Hypothalamus (tissue), 51 donors: ENCODE measurements at places on chromosomes 3 and 15.

- no peak for DNase-seq
Measured at GRCh38 chr3:99863588-99863987, 45.9 kb downstream of the CMSS1 start.

- DNase-seq = no peak
Measured at GRCh38 chr3:123344175-123344906, 104.5 kb downstream of the ADCY5 start.

- no peak for DNase-seq
Measured at GRCh38 chr3:177245250-177245649, 48.0 kb upstream of the TBL1XR1 start.

DNA sequence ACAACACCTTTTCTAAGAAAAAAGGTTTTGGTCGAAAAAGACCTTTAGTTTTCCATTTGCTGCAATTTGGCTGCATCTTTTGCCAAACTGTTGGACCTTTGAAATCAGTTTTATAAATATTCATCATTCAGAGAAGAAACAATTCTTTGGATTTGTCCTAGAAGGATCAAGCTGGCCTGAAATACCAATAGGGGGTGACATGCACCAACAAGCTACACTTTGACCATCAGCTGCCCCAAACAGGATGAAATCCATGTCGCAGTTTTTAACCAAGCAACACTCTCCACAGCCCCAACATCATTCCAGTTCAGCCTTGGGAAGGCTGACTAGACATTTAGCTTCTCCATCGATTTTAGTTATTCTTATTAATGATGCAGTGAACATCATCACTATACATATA is 9.8 kb downstream of the RPL15 start:
- DNase-seq = no peak

DNA sequence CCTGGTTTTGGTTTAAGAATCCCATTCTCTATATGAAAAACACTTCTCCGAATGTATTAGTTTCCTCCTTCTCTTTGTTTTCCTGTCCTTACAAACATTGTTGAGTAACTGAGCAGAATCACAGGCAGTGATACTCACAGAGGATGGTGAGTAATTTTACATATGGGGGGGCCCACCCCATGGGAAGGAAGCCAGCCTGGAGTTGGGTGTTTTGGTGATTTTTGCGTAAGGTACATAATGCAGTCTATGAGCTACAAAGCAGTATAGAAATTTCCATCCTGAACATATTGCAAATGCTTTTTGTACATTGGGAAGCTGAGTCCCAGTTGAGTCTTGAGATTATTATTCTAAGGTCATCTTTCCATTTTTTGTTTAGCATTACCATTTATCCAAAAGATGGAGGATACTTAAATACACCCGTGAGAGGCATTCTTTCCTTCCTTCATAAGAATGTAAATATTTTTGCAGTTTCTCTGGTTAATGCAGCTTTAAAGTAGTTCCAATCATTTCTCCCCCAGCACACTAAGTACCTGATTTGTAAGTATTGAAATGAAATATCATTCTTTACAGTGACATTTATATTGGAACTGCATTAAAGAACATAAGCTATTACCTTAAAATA is 476.8 kb downstream of the AGBL1 start:
- no peak for DNase-seq

DNA sequence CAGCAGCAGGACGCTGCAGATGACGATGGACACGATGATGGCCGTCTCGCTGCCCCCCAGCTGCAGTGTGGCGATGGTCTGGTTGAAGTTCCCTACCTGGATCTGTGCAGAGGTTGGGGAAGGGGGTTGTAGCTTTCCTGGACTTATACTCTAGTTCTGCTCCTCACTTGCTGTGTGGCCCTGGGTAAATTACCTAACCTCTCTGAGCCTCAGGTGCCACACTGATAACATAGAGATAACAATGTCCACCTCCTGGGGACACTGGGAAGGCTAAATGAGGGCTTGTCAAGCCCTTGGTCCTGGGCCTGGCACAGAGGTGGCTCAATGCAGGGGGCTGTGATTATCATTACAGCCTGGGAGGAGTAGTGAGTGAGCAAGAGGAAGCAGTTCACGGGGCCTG is 26.9 kb downstream of the H1-8 start:
- DNase-seq = no peak

DNA sequence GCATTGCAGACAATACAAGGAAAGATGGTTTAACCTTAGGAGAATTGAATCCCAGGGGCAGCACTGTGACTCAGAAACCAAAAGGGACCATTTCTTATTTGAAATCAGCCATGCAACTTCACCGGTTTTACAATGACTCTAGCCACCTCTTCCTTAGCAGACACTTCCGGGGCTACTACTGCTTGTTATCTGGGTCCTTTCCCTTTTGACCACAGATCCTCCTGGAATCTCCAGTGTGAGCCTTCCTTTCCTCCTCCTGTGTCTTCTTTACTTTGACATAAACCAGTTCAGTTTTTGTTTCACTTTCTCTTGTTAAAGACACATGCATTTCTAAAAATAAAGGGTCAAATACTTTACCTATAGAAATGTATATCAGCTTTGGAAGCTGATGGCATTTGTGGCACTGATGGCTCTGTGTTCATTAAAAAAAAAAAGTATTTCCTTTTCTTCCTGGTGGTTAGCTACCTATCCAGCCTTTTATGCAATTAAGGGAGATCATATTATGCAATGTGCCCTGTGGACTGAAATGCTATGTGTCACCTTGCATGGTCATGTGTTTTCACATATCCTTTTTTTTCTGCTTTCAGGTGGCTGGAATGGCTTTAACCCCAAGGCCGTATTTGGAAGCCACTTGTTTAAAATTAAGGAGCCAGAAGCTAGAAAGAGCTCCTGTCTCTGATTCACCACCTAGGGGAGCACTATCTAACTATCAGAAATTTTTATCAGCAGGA is 296.2 kb downstream of the CHL1 start:
- DNase-seq = no peak

- no peak for DNase-seq
Measured at GRCh38 chr15:68962465-68962864, 32.1 kb downstream of the SPESP1 start.

- no peak for DNase-seq
Measured at GRCh38 chr3:23865595-23866396, 51.0 kb downstream of the NKIRAS1 start.

DNA sequence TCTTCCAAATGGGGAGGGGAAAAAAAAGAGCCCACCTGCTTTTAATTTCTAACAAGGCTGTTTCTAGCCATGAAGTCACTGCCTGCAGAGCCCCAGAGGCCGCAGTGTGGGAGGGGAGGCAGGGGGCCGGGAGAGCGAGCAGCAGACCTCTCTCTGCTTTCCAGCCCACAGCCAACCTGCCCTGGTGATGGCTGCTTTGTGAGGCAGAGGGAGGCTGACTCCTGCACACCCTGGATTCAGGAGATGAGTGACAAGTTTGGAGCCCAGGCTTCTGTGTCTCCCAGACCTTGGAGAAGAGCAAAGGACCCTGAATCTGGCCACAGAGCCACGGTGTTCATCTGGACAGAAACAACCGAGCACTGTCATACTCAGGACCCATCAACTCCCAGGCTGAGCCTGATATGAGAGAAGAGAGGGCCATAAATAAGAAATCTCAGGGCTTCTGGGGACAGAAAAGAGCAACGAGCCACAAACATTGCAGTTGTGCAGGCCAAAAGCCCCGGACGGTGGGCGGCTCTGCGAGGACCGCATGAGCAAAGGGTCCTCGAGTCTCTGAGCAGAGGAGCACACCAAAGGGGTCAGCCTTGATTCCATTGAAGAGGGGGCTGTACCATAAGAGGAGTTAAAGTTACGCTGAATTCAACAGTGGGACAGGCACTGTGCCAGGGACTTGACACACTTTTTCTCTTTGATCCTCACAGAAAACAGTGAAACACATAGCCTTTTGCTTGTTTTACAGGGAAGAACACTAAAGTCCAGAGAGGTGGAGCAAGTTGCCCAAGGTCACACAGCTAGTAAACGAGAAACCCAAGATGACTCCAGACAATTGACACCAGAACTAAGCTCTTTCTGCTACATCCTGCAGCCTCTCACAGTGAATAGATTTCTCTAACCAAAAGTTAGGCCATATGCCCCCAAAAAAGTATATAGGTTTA is 97.2 kb downstream of the SEMA5B start:
- DNase-seq = no peak

- DNase-seq = no peak
Measured at GRCh38 chr3:178384321-178385230, 151.7 kb upstream of the KCNMB2 start.

DNA sequence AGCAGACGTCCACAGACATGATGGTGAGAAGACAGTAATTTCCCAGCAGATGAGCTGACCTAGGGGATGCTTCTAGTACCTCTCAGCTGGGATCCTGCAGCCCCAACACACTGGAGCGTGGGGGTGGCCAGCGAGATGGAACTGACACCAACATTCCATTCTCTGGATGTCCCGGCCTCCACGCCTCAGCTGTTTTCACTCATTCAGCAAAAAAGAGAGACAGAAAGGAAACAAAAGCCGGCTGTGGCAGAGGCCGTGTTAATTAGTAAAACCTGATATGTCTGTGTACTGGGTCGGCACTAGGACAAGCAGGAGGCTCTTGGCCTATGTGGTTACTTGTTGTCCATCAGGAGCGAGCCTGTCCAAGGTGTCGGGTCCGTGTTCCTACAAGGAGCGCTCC is 82.6 kb upstream of the MYZAP start:
- DNase-seq = no peak

DNA sequence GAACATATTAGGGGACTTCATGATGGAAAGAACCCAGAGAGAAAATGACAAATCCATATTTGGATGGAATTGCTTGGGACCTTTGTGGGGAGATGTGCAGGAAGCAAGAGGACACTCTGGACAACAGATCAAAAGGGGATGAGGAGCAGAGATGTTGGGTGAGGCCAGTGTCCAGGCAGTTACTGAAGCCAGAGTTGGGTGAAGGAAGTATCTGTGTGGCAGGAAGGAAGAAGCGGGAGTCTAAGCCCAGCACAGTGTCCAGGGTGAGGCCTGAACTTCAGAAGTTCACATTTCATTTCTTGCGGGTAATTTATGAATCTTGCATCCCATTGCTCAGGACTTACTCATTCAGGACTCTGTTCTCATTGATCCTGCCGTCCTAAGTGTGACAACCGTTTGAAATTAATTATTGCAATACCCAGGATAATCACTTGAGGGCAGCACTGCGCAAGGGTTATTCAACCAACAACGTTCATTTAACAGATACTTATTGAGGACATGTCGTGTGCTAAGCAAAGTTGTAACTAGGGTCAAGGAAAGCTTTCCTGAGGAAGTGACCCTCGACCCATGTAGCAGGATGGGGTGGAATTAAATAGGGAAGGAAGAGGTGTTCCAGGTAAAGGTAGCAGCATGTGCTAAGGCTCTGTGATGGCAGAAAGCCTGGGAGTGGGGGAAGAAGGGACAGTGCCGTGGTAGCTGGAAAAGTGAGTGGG is 61.3 kb upstream of the CMTM8 start:
- DNase-seq = no peak

DNA sequence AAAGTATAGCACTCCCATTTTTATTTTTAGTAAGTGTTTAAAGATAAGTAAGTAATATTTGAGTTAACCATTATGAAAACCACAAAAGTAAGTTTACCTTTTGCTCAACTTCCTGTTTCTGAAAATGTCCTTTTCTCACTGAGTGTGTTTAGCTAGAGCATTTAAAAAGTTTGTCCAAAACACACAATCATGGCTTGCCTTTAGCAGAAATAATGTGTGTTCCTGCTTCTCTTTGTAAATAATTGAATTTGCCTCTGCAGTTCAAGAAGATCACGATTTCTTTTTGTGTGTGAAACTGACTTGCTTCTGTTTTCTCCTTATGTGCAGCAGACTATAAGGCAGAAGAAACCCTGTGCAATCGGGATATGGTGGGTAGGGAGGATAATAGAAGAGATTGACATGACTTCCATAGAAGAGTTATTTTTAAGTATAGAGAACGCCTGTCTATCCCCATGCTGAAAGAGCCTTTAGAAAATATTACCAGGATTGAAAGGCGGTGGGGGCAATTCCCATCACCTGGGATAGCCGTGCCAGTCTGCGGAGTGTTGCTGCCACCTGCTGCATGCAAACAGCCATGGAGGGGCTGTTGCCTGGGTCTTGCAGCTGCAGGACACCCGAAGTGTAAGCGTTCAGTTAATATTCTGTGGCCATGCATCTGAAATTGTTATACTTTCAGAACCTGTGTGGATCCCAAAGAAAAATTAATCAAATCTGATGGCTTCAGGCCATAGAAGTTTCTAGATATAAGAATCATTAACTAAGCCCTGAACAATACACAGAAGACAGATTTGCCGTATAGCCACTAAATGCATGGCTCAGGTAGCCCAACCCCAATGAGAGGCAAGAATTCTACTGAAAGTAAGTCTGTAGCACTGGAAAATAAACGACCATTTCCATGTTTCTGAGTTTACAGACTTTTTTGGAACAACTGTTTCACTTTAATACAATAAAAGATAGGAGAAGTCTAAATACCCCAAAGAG is 2.4 kb upstream of the CD96 start:
- peak; percentile 17 for DNase-seq

- DNase-seq = no peak
Measured at GRCh38 chr3:72111265-72112205, 326.6 kb upstream of the PROK2 start.

DNA sequence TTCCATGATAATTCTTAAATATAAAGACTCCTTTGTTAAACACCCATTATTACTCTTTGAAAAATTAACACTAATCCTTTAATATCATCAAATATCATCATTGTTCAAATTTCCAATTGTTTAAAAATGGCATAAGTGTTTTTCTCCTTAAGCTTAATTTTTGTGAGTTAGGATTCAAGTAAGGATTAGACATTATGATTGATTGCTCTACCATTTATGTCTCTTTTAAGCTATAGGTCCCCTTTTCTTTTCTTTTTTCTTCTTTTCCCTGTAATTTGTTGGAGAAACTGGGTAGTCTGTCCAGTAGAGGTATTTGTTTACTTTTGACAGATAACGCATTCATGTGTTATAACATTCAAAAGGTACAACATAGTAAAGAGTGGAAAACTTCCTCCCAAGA is 9.1 kb downstream of the ABHD2 start:
- DNase-seq = no peak

DNA sequence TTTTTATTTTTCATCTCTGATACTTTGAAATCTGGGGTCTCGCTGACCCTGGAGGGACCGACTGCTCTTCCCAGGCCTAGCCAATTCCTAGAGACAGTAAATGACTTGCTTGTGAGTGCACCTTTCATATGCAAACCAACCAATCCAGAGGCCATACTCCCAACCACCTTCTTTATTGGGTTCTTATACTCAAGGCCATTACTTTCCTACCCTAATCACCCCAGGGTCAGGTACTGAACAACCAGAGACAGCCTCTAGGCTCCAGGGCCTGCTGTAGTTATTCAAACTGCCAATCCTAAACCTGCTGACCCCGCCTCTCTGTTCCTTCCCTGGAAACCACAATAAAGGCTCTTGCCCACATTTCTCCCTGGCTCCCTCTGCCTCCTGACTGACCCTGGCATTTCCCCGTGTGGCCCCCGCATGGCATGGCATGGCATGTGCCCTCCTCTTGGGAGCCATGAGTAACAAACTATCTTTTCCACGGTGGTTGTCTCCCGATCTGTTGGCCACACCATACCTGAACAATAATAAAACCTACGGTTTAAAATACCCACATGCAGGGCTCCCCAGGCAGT is 42.9 kb downstream of the ADCY5 start:
- DNase-seq = no peak

DNA sequence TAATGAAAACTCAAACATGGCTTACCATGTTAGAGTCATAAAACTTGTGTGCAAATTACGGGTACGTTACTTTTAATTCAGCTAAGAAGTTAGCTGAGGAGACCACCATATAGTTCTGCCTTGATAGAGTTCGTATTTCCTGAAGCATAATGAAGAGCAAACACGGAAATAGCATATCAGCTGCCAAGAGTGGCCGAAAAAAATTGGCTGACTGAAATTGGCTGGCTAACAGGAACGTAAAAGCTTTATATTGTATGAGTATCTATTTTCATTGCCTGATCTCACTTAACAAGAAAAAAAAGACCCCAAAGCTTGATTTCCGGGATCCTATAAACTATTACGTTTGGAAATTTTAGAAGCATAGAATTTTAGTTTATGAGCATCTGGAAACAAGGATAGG is 1222.9 kb downstream of the ZPLD1 start:
- no peak for DNase-seq
